ENCODE measurements at places on chromosomes 2 and 18.

GRCh38 chr2:155368934-155369333, 670.4 kb downstream of the KCNJ3 start:
- no peak for DNase-seq

GRCh38 chr2:29213888-29214291, 98.7 kb downstream of the CLIP4 start:
- DNase-seq: peak; percentile 13

GRCh38 chr2:34799556-34799955, 1200.5 kb upstream of the FAM98A start:
- no peak for DNase-seq

DNA sequence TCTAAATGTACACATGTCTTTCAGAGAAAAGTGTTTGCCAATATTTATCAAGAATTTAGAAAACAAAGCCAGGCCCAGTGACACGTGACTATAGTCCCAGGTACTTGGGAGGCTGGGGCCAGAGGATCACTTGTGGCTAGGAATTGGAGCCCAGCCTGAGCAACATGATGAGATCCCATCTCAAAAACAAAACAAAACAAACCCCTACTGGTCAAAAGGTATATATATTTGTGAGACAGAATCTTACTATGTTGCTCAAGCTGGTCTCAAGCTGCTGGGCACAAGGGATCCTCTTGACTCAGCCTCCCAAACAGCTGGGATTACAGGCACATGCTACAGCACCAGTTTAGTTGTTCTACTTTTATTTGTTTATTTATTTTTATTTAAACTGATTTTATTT, 79.2 kb downstream of the ZDBF2 start:
- no peak for DNase-seq

DNA sequence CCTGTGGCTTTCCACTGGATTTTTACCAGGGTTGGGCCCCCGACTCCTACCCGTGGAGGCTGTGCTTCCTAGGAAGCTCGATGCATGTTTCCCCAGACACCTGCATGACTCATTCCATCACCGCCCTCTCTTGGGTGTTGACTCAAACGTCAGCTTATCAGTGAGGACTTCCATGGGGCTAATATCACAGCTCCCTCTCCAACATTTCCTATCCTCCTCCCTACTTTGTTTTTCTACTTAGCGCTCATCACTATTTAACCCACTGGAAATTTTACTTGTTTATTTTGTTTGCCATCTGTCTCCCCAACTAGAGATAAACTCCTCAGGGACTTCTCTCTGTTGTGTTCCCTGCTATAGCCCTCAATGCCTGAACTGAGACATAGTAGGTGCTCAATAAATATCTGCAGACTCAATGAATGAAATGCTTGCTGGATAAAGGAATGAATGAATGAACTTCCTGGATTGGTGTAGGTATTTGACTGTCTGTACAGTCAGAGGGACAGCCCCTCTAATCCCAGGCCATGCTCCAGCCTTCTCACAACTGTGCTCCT, 89.7 kb upstream of the MSH2 start:
- DNase-seq: peak; percentile 67

- no peak for DNase-seq
Observed at GRCh38 chr2:88218981-88219380, 48.8 kb downstream of the THNSL2 start.

- DNase-seq: no peak
Observed at GRCh38 chr18:24342347-24342746, 55.3 kb downstream of the OSBPL1A start.

GRCh38 chr2:183926433-183926832, 671.9 kb upstream of the ZNF804A start:
- DNase-seq: no peak

- no peak for DNase-seq
Observed at GRCh38 chr2:224324604-224325003, 77.3 kb downstream of the FAM124B start.

DNA sequence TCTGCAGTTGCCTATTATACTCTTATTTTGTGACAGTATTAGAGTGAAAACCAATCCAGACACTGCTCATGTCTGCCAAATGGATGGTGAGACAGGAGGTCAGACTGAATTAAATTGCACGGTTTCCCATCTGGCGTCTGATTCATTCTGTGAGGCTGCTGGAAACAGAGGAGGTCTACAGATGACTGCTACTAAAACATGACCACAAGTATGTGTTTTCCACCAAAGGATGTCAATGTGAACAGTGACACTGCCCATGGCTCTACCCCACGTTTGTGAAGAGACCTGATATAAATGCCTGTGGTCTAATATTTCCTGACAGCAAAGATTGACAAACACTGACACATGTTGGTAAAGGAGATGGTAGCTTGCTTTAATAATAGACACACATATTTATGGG, 104.3 kb upstream of the ST6GAL2 start:
- peak; percentile 5 for DNase-seq

GRCh38 chr2:215863687-215864086, 149.7 kb downstream of the MREG start:
- DNase-seq: no peak

- no peak for DNase-seq
Observed at GRCh38 chr2:169300636-169301530, 61.5 kb downstream of the LRP2 start.

- no peak for DNase-seq
Observed at GRCh38 chr18:55076643-55077218, 117.5 kb upstream of the CCDC68 start.

GRCh38 chr2:239121600-239122012, 273.7 kb downstream of the TWIST2 start:
- DNase-seq: no peak

GRCh38 chr2:130338793-130339345, 3.8 kb upstream of the IMP4 start:
- no peak for DNase-seq

GRCh38 chr2:189581354-189582139, 961 bp upstream of the SLC40A1 start:
- DNase-seq: no peak

DNA sequence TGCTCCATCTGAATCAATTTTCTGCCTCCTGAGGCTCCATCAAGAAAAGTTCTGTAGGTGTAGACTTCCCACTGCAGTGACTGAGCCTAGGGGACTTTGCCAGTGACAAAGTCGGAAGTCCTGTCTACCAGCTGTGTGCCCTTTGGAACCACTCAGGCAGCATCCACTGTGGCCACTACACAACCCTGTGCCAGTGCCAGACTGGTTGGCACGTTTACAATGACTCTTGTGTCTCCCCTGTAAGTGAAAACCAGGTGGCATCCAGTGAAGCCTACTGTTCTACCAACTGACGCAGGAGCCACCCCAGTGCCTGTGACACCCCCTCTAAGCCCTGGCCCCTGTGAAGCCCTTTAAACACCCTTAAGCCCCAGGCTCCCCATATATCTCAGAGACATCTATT, 132.1 kb upstream of the SERPINE2 start:
- DNase-seq: no peak

DNA sequence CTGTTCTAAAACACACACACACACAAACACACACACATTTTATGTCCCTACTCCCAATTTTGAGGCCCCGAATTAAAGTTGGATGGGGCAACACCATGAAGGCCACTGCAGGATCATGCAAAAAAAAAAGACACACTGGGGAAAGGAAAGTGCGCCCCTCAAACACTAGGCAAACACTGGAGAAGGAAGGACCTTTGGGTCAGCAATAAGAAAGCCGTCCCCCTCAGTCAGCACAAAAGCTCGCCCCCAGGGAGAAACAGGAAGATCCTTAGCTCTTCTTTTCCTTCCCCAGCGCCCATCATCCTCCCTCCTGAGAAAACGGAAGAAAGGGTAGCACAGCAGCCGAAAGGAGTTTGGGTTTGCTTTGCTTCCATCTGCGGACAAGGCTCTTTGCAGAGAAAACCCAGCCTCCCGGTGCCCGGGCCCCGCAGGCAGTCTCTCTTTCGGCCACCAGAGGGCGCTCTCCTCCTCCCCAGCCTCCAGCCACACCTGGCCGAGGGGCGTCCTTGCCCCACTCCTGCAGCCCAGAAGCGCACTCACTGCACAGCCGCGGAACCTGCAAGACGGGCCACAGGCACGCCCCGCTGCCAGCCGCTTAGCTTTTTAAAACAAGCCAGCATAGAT, 248.5 kb downstream of the CDH20 start:
- DNase-seq: peak; percentile 19

- DNase-seq: no peak
Observed at GRCh38 chr2:191015239-191015638, 1.3 kb upstream of the STAT1 start.

- no peak for DNase-seq
Observed at GRCh38 chr2:37919631-37920032, 5.5 kb upstream of the RMDN2 start.

DNA sequence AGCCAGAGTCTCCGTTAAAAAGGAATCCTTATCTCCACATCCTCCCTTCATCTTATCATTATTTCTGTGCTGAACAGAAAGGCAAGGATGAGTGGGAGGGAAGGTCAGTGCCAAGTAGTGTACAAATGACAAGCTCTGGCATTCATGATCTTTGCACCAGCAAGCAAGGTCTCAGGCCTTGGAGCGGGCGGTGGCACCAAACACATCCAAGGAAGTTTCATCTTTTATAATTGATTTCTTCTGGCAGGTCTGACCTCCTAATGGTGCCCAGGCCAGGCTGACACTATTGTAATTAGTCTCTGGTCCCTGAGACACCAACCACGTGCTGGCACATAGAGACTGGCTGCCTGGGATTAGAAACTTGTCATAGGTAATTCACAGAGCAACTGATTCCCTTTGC, 336.6 kb downstream of the EN1 start:
- DNase-seq: no peak

- DNase-seq: peak; percentile 43
Observed at GRCh38 chr2:213150315-213151097, 906 bp downstream of the IKZF2 start.

- no peak for DNase-seq
Observed at GRCh38 chr2:158009399-158009798, 92.3 kb upstream of the UPP2 start.

DNA sequence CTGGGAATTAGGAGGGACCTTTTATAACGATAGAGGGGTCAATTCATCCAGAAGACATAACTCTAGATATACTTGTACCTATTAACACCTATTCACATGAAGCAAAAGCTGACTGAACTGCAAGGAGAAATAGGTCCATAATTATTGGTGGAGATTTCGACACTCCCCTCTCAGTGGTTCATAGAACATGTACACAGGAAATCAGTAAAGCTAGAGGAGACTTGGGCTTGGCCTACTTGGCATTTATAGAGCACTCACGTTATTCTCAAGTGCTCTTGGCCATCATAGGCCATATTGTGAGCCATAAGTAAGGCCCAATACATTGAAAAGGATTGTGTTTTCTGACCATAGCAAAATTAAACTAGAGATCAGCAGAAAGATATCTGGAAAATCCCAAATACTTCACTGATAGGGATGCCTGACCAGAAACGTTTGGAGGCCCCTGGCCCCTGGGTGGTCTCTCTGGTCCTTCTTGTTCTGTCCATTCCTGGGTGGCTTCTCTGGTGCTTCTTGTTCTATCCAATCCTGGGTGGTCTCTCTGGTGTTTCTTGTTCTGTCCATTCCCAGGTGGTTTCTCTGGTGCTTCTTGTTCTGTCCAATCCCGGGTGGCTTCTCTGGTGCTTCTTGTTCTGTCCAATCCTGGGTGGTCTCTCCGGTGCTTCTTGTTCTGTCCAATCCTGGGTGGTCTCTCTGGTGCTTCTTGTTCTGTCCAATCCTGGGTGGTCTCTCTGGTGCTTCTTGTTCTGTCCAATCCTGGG, 49.0 kb downstream of the SNED1 start:
- DNase-seq: no peak

GRCh38 chr2:7792031-7792651, 874.9 kb downstream of the RNF144A start:
- no peak for DNase-seq

DNA sequence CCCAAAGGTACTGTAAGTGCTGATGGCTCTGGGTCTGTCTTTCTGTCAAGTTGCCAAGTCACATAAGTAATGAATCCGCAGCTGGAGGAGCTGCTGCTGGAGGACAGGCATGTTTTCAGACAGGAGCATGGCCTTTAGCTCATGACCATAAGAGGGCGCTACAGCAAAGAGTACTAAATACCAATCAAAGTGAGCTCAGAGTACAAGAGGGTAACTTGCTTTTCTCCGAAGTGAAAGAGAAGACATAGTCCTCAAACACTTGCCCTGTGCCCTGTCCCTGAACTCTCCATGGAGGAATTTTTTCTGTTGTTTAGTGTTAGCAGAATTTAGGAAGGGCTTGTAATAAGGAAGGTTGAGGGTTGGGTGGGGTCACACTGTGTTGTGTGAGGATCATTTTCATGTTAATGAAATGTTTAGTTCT, 58.0 kb upstream of the EML6 start:
- DNase-seq: peak; percentile 42
